ENCODE measurements at places on chromosomes 7 and 10. TPM values are rescaled to one million over a fixed set of nuclear protein-coding genes. Genes with fewer than 3 reads are reported as not detected.

DNA sequence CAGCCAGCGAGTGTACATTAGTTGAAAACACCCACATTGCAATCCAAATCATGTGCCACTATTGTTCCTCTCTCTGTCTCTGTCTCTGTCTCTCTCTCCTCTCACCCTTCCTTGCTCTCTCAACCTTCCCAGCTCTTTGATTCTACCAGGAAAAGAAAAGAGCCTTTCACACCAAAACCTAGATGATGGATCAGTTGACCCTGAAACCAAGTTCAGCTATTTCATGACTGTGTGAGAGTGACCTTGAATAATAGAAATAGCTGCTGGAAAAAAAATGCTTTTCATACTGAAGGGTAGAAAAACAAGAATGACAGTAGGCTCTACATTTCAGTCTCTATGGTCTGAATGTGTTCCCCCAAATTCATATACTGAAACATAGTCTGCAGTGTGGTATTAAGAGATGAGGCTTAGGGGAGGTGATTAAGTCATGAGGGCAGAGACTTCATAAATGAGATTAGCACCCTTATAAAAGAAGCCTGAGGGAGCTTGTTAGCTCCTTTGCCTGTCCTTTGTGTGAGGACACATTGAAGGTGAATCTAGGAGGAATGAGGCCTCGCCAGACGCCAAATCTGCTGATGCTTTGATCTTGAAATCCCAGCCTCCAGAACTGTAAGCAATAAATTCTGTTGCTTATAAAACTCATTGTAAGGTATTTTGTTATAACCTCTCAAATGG lies 65.2 kb downstream of the LYZL1 start:
- H3K27ac ChIP-seq: no peak overlapping the region
- no peaks in the 10 kb centered on the region for H3K4me1 ChIP-seq
- no peaks in the 10 kb centered on the region for H3K36me3 ChIP-seq
- no peak overlapping the region for H3K4me3 ChIP-seq
- no peak for DNase-seq
- no peaks in the 10 kb centered on the region for H3K27me3 ChIP-seq

GRCh38 chr10:1625079-1625478 lies 112.2 kb downstream of the ADARB2 start:
- no peaks in the 10 kb centered on the region for H3K4me1 ChIP-seq
- DNase-seq: no peak
- H3K27me3 ChIP-seq: no peaks in the 10 kb centered on the region

DNA sequence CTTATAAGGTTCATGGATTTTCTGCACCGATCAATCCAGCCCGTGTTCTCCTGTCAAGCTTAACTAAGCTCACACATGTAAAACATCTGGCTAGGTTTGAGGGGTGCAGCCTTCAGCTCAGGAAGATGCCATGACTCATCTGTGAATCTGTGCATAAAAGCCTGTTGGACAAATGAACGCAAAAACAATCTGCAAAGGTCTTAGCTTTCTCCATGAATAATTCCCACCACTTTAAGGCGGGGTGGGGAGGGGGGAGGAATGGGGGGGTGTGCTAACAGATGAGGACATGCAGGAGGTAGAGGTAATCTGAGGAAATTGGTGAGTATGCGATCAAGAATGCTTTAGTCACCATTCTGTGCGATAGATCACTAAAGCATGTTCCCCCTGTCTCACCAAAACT lies 4.8 kb downstream of the DOCK4 start:
- H3K36me3 ChIP-seq: no peaks in the 10 kb centered on the region
- peaks cover 14% of the 10 kb centered on the region for H3K4me1 ChIP-seq
- peaks cover 30% of the 10 kb centered on the region for H3K27me3 ChIP-seq
- no peak for DNase-seq

GRCh38 chr7:151382079-151382885 lies 27.6 kb downstream of the WDR86 start:
- DNase-seq: peak; percentile 58
- H3K27me3 ChIP-seq: peaks cover 13% of the 10 kb centered on the region
- no peaks in the 10 kb centered on the region for H3K36me3 ChIP-seq
- peak overlapping the region; percentile 45 for H3K4me3 ChIP-seq
- H3K27ac ChIP-seq: peak overlapping the region; percentile 16

DNA sequence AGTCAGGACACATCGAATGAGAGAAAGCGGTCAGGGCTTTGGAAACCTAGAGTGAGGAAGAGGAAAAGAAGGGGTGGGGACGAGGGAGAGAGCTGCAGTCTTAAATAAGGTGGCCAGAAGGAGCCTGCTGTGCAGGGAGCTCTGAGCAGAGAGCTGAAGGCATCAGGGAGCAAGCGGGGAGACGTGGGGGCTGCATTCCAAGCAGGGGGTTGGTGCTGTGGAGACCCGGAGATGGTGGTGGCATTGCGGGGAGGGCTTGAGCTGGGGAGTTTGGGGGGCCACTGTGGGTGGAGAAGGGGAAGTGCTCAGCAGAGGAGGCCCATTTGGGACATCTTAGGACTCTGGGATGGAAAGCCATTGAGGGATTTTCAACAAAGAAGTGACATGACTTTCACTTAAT lies 38.7 kb upstream of the ZNF32 start:
- H3K27ac ChIP-seq: no peak overlapping the region
- no peaks in the 10 kb centered on the region for H3K36me3 ChIP-seq
- no peak for DNase-seq

- no peaks in the 10 kb centered on the region for H3K36me3 ChIP-seq
- H3K27me3 ChIP-seq: no peaks in the 10 kb centered on the region
- H3K27ac ChIP-seq: peak overlapping the region; percentile 80
- H3K4me3 ChIP-seq: peak overlapping the region; percentile 47
- peaks cover 98% of the 10 kb centered on the region for H3K4me1 ChIP-seq
- peak; percentile 26 for DNase-seq
Observed at GRCh38 chr10:110864662-110865140, 7.0 kb upstream of the PDCD4 start.

DNA sequence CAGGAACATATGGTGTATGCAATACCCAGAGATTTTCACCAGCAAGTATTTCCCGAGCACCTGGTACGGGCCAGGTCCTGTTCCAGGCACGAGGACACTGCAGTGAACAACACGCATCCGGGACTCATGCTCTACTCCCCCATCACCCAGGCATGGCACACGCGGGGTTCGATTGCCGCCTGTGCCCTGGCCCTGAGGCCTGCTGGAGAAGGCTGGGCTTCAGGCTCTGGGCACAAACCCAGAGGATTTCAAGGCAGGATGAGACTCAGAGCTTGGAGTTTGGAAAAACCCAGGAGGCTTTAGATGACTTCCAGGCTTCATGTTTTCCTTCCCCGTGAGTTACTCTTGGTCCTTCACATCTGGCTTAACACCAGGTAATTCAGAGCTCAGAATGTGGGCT lies 143.5 kb downstream of the NEURL1 start:
- H3K4me1 ChIP-seq: no peaks in the 10 kb centered on the region
- H3K27me3 ChIP-seq: no peaks in the 10 kb centered on the region
- H3K36me3 ChIP-seq: no peaks in the 10 kb centered on the region
- no peak overlapping the region for H3K27ac ChIP-seq

DNA sequence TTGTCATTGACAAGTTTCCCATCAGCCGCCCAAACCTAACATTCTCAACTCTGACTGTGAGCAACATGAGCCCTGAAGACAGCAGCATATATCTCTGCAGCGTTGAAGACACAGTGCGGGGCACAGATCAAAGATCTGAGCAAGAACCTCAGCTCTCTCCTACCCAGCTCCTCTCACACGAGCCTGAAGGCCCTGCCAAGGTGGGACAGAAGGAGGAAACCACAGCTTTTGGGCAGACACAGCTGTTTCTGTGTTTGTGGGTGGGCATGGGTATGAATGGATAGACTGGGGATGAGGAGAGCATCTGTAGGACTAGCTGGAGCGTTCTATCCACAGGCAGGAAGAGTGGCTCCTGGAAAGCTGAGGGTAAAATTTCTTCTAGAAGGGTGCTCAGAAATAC lies 8.5 kb upstream of the PRSS1 start:
- no peak for DNase-seq
- H3K36me3 ChIP-seq: no peaks in the 10 kb centered on the region
- H3K4me1 ChIP-seq: no peaks in the 10 kb centered on the region
- H3K4me3 ChIP-seq: no peak overlapping the region
- no peak overlapping the region for H3K27ac ChIP-seq
- H3K27me3 ChIP-seq: no peaks in the 10 kb centered on the region

GRCh38 chr7:100806276-100806675 lies 21.0 kb downstream of the EPHB4 start:
- H3K27me3 ChIP-seq: no peaks in the 10 kb centered on the region
- DNase-seq: no peak
- no peaks in the 10 kb centered on the region for H3K4me1 ChIP-seq
- H3K36me3 ChIP-seq: no peaks in the 10 kb centered on the region

GRCh38 chr10:124646483-124647352 lies 97.5 kb downstream of the FAM53B start:
- H3K27ac ChIP-seq: peak overlapping the region; percentile 75
- peak overlapping the region; percentile 41 for H3K4me3 ChIP-seq
- peaks cover 90% of the 10 kb centered on the region for H3K4me1 ChIP-seq
- no peaks in the 10 kb centered on the region for H3K36me3 ChIP-seq
- H3K27me3 ChIP-seq: no peaks in the 10 kb centered on the region

GRCh38 chr7:155405399-155406318 lies 52.3 kb upstream of the EN2 start:
- no peaks in the 10 kb centered on the region for H3K4me1 ChIP-seq
- no peak overlapping the region for H3K4me3 ChIP-seq
- H3K36me3 ChIP-seq: no peaks in the 10 kb centered on the region

- no peak overlapping the region for H3K4me3 ChIP-seq
- peaks cover 22% of the 10 kb centered on the region for H3K27me3 ChIP-seq
- peaks cover 12% of the 10 kb centered on the region for H3K4me1 ChIP-seq
- no peak overlapping the region for H3K27ac ChIP-seq
- H3K36me3 ChIP-seq: no peaks in the 10 kb centered on the region
Observed at GRCh38 chr7:159140170-159140910, 4.3 kb downstream of the VIPR2 start.

- H3K36me3 ChIP-seq: no peaks in the 10 kb centered on the region
- no peaks in the 10 kb centered on the region for H3K4me1 ChIP-seq
- no peak overlapping the region for H3K27ac ChIP-seq
- no peak overlapping the region for H3K4me3 ChIP-seq
Observed at GRCh38 chr7:25239888-25240287, 11.6 kb upstream of the NPVF start.

- no peaks in the 10 kb centered on the region for H3K27me3 ChIP-seq
- no peak overlapping the region for H3K27ac ChIP-seq
- H3K36me3 ChIP-seq: no peaks in the 10 kb centered on the region
- H3K4me1 ChIP-seq: no peaks in the 10 kb centered on the region
- DNase-seq: no peak
Observed at GRCh38 chr7:73909051-73909941, 48.3 kb downstream of the TMEM270 start.

DNA sequence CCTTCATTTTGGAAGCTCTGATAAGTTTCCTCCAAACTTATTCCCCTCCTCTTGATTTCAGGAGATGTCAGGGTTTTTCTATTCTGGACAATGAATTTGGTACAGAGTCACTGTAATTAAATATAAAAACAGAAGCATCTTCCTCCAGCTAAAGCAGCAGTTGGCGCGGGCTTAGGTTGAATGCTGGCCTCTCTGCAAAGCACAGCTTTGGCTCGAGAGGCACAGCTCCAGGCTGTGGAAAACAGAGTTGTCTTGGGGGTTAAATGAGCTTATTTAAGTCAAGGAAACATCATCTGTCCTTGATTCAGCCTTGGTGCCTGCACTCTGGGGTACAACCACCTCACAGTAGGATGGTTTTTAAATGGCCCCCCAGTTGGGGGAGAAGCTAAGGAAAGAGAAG lies 35.0 kb upstream of the PDCD4 start:
- no peaks in the 10 kb centered on the region for H3K27me3 ChIP-seq
- no peak overlapping the region for H3K4me3 ChIP-seq
- H3K27ac ChIP-seq: no peak overlapping the region
- no peak for DNase-seq
- H3K36me3 ChIP-seq: no peaks in the 10 kb centered on the region
- peaks cover 31% of the 10 kb centered on the region for H3K4me1 ChIP-seq

DNA sequence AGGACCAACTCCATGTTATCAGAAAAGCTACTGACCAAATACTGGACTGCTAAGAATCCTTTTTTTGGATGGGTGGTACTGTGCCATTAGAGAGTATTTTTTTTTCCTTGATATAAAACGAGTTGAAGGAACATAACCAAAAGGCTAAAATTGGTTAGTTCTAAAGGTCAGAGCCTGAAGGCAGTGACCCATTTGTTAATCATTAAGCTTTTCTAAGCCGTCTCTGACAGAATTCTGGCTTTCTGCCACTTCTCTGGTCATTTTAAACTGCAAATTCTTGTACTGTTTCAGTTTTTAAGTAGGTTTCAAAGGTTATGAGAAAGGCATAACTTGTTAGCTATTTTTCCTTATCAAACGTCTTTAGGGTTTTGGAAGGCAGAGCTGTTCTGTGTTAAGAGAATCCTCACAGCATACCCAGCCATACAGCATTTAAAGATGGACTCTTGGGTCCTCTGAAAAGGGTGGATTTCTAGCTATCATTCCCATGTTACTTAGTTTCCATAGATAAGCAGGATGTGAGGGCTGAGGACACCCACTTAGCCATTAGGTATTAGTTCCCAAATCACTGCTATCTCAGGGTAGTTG lies 196.8 kb downstream of the RNLS start:
- no peaks in the 10 kb centered on the region for H3K36me3 ChIP-seq
- no peaks in the 10 kb centered on the region for H3K27me3 ChIP-seq
- no peak for DNase-seq
- H3K4me3 ChIP-seq: peak overlapping the region; percentile 51
- peak overlapping the region; percentile 75 for H3K27ac ChIP-seq
- peaks cover 64% of the 10 kb centered on the region for H3K4me1 ChIP-seq

DNA sequence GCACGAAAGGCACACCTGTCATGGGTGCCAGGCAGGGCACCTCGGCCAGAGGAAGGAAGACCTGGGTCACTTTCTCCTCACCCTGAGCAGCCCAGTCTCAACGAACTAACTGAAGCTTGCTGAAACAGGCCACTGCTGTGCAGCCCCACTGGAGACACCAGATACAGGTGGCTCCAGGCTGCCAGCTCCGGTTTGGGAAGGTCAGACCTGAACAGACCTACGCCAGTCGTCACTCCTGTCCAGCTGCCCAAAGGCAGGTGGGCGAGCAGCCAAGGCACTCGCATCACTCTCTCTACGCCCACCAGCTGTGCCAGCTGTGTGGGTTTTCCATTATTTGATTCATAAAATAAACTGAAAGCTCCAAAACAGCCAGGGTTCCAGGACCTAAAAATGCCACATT lies 256.1 kb downstream of the ZMYND11 start:
- no peaks in the 10 kb centered on the region for H3K27me3 ChIP-seq
- DNase-seq: no peak
- H3K36me3 ChIP-seq: no peaks in the 10 kb centered on the region
- no peak overlapping the region for H3K27ac ChIP-seq
- H3K4me3 ChIP-seq: no peak overlapping the region

- peaks cover 17% of the 10 kb centered on the region for H3K4me1 ChIP-seq
- H3K27ac ChIP-seq: peak within 1 kb of the TSS; percentile 53
- no peaks in the 10 kb centered on the region for H3K36me3 ChIP-seq
- H3K27me3 ChIP-seq: no peaks in the 10 kb centered on the region
- DNase-seq: peak; percentile 73
Observed at GRCh38 chr10:58334817-58335305, at the start of gene UBE2D1. TSS of gene UBE2D1 (plus strand) at chr10:58335006. CDS start at chr10:58335202, 196 bp downstream.

Gene MNX1
- total RNA-seq: not detected

Gene PRDX3
- total RNA-seq: 203 TPM

Gene C10orf67
- not detected for total RNA-seq

Gene POU6F2
- not detected for total RNA-seq

Gene UNCX
- total RNA-seq: not detected

Gene CFTR
- total RNA-seq: not detected
